ENCODE measurements at places on chromosomes 5 and 9. TPM values are rescaled to one million over a fixed set of nuclear protein-coding genes. Genes with fewer than 3 reads are reported as not detected.

ZNF346 gene
- 25.1 TPM for total RNA-seq

LSM11 gene
- 6.0 TPM for total RNA-seq

PCDHB2 gene
- 0.13 TPM for total RNA-seq

MARCOL gene
- not detected for total RNA-seq

ALDH1B1 gene
- 36.8 TPM for total RNA-seq

- H3K36me3 ChIP-seq: no peaks in the 10 kb centered on the region
- H3K4me3 ChIP-seq: no peak overlapping the region
- DNase-seq: no peak
- 0 out of 2 replicates have a peak, but pooled peaks cover 2% of the 10 kb centered on the region for H3K27me3 ChIP-seq
- H3K27ac ChIP-seq: no peak overlapping the region
- H3K4me1 ChIP-seq: no peaks in the 10 kb centered on the region
These were observed 39.1 kb upstream of the SH3PXD2B start for GRCh38 chr5:172493461-172493860.

GRCh38 chr9:75962013-75962661 is 71.7 kb downstream of the PCSK5 start:
- H3K27me3 ChIP-seq: no peaks in the 10 kb centered on the region
- H3K4me1 ChIP-seq: no peaks in the 10 kb centered on the region
- H3K27ac ChIP-seq: no peak overlapping the region

- peaks cover 9% of the 10 kb centered on the region for H3K27me3 ChIP-seq
- no peak overlapping the region for H3K4me3 ChIP-seq
- H3K4me1 ChIP-seq: no peaks in the 10 kb centered on the region
These were observed 83.0 kb downstream of the DAB2IP start for GRCh38 chr9:121734465-121734864.

- no peak overlapping the region for H3K27ac ChIP-seq
- no peaks in the 10 kb centered on the region for H3K27me3 ChIP-seq
- no peaks in the 10 kb centered on the region for H3K36me3 ChIP-seq
- DNase-seq: no peak
These were observed 39.0 kb downstream of the RGS3 start for GRCh38 chr9:113502427-113503034.

DNA sequence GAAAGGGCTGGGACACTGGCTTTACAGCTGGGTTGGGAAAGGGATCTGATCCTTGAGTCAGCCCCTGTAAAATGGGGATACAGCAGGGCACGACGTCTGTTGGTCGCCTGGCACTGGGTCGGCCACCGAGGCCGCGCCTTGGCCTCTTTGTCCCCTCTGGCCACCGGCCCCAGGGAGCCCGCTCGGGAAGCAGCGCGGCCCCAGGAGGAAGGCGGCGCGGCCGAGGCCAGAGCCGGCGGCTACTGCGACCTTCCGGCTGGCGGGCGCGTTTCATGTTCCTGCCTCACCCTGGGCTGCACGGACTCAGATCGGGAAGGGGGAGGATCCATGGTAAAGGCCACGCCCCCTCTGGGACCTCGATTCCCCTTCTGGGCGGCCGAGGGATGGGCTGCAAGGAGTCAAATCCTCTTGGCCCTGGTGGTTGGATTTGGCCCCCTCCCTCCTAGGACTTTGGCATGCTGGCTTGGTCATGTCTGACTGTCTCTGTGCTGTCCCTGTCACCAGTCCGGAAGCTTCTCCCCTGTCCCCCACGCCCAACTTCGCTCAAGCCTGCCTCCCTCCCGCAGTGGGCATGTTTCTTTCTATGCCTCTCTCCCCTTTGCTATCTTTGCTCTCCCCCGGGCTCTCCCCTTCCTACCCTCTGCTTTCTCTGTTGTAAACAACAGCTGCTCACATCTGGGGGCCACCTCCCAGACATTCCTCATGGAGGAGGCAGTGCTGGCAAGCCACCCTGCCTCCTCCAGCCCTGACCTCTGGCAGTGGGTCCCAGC is 25.8 kb downstream of the FPGS start:
- no peak for DNase-seq
- H3K4me3 ChIP-seq: no peak overlapping the region
- H3K36me3 ChIP-seq: no peaks in the 10 kb centered on the region
- no peaks in the 10 kb centered on the region for H3K4me1 ChIP-seq
- H3K27ac ChIP-seq: no peak overlapping the region
- no peaks in the 10 kb centered on the region for H3K27me3 ChIP-seq

- no peak overlapping the region for H3K4me3 ChIP-seq
- no peaks in the 10 kb centered on the region for H3K27me3 ChIP-seq
- no peak overlapping the region for H3K27ac ChIP-seq
- no peaks in the 10 kb centered on the region for H3K36me3 ChIP-seq
- DNase-seq: no peak
These were observed 173.5 kb downstream of the SLIT3 start for GRCh38 chr5:169127431-169127830.

DNA sequence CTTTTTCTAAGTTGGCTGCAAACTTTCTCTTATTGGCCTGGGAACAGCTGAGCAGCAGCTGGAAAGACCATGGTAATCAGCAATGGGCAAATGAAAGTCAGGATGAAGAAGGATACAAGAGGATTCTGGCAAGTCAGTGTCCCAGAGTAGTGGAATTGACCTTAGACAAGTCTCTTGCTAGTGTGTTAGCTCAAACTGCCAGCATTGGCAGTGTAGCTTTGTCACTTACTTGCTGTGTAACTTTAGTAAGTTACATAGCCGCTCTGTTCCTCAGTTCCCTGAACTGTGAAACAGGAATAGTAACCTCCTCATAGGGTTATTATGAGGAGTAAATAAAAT is 3.6 kb downstream of the ALDH1A1 start:
- no peak for DNase-seq
- no peak overlapping the region for H3K27ac ChIP-seq
- H3K36me3 ChIP-seq: no peaks in the 10 kb centered on the region
- H3K27me3 ChIP-seq: no peaks in the 10 kb centered on the region

Data from GM12878 (cell line).